A549 treated with GW870086 at 1 μM for 4 hours (cell line): ENCODE measurements at places on chromosomes 6 and 20. TPM values are rescaled to one million over a fixed set of nuclear protein-coding genes. Genes with fewer than 3 reads are reported as not detected.

The MUC22 gene
- total RNA-seq = 0.02 TPM in 1 of 5 replicates, not detected in the others

The NRSN2 gene
- 48.1 to 63.4 TPM (median 61.6 TPM) in 5 replicates for total RNA-seq

The STX11 gene
- 1.9 to 2.8 TPM (median 2.1 TPM) in 5 replicates for total RNA-seq

The PPP1R14C gene
- 1.5 to 1.9 TPM (median 1.6 TPM) in 5 replicates for total RNA-seq

The ROMO1 gene
- 336 to 420 TPM (median 360 TPM) in 5 replicates for total RNA-seq

The GHRH gene
- total RNA-seq = not detected in 5 replicates

The ZNF165 gene
- 0.67 to 0.97 TPM (median 0.90 TPM) in 5 replicates for total RNA-seq

The SIRPB1 gene
- 0.17 to 0.66 TPM (median 0.64 TPM) in 5 replicates for total RNA-seq

The CST2 gene
- total RNA-seq = 0.19 to 0.43 TPM (median 0.27 TPM) in 4 of 5 replicates, not detected in the other

The KHDC1L gene
- 0.36 to 0.51 TPM (median 0.42 TPM) in 4 of 5 replicates, not detected in the other for total RNA-seq

The PNLDC1 gene
- 0.07 to 0.08 TPM in 2 of 5 replicates, not detected in the others for total RNA-seq

The MUC21 gene
- not detected in 5 replicates for total RNA-seq

The FOXP4 gene
- 17.9 to 26.6 TPM (median 24.2 TPM) in 5 replicates for total RNA-seq

The DACT2 gene
- 0.08 to 0.17 TPM (median 0.15 TPM) in 4 of 5 replicates, not detected in the other for total RNA-seq

The SPATA25 gene
- 0.56 to 0.74 TPM (median 0.69 TPM) in 5 replicates for total RNA-seq

The PRR18 gene
- 0.07 to 0.15 TPM (median 0.12 TPM) in 5 replicates for total RNA-seq

The C6orf163 gene
- 0.11 to 0.74 TPM (median 0.21 TPM) in 4 of 5 replicates, not detected in the other for total RNA-seq
